Erythroblast (primary cell): ENCODE measurements at places on chromosomes 16 and 17.

DNA sequence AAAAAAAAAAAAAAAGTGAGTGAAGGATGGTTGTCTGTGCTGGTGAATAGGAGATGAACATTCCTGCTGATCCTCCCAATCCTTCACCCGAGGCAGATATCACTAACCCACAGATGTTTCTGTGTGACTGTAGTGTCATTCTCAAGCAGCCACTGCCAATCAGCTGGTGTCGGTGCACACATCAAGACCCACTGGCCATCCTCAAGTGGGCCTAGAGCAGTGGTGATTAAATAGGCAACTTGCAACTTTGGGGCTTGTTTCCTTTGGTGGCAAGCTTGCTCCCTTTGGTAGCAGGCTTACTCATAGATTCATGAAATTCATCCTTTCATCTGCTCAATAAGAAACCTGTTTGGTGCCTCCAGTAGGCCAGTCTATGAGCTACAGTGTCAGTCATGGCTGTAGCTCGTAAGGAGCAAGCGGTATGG, 51.1 kb upstream of the LGALS9 start:
- peak; percentile 86 for DNase-seq

DNA sequence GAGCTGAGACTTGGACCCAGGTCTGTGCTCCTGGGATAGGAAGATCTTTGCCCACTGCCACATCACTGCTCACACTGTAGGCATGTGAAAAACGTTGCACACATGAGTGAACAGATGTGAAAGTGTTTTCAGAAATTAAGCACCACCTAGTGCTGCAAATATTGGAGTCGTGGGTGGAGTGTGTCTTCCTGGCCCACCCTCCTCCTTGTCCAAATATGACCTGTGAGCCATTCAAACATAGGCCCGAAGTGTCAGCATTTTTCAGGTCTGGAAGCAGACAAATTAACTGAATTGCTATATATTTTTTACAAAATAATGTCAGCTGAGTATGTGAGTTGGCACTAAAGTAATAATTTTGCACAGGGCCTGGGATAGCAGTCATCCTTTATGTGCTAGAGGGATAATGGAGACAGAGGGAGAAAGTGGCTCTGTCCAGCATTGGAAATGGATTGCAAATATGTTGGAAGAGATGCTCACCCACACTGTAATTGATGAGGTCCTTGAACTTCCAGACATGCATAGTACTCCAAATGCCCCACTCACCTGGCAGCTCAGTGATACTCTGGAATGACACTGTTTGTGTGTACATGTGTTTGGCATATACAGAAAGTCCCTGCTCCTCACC, 58.7 kb downstream of the ACSM1 start:
- DNase-seq: no peak

DNA sequence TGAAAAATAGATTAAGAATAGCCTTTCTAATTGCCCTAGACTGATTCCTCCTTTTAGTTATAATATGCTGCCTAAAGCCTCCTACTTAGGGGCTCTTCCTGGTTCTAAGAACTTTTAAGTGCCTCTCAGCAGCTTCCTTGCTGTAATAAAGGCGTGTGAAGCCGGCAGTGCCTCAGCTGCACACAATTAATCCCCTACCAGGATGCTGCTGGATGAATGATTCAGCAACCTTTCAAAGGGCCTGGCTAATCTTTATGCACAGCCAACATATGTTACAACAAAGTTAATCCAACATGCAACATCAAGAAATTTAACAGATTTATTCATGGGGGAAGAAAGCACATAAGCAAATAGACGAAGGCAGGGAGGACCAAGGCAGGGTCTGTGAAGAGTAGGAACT, 145.2 kb downstream of the PMP22 start:
- no peak for DNase-seq

DNA sequence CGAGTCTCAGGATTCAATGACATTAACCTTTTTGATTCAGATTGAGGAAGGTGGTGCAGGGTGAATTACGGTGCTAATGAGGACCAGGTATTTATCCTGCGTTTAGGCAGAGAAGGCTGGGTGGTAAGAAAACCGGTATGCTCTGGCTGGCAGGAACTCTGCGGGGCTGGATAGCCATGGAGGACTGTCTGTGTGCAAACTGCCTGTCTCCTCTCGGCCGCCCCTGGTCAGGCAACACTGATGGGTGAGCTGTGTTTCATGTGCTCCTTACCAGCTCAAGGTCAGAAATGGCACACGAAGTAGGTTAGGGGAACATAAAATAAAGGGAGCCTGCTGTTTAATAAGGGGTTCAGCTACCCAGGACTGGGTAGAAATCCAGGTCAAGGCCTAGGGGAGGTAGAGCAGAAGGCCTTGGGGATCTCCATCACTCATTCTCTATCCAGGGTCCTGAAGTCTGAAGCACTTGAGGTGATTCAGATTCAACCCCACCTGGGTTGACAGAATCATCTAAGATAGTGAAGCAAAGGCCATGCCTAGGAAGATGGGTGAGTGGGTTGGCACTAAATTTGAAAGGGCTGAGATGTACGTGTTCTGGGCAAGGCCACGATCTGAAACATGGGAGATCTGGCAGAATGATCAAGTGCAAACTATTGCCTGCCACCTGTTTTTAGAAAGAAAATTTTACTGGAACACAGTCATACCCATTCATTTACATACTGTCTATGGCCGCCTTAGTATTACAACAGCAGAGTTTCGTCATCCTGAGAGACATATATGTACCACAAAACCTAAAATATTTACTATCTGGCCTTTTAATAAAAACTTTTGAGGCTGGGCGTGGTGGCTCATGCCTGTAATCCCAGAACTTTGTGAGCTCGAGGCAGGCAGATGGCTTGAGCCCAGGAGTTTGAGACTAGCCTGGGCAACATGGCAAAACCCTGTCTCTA, 292.5 kb downstream of the XYLT1 start:
- no peak for DNase-seq

GRCh38 chr17:59846394-59847165, 46.2 kb downstream of the TUBD1 start:
- no peak for DNase-seq

GRCh38 chr17:28907709-28908475, 5.0 kb upstream of the DHRS13 start:
- peak; percentile 79 for DNase-seq

- DNase-seq: peak; percentile 79
Measured at GRCh38 chr16:23435500-23435899, 17.5 kb downstream of the COG7 start.

- no peak for DNase-seq
Measured at GRCh38 chr17:55607731-55608341, 96.6 kb upstream of the SMIM36 start.

GRCh38 chr17:13420418-13420826, 181.3 kb downstream of the HS3ST3A1 start:
- DNase-seq: no peak
